ENCODE measurements at places on chromosomes 16 and 17.

DNA sequence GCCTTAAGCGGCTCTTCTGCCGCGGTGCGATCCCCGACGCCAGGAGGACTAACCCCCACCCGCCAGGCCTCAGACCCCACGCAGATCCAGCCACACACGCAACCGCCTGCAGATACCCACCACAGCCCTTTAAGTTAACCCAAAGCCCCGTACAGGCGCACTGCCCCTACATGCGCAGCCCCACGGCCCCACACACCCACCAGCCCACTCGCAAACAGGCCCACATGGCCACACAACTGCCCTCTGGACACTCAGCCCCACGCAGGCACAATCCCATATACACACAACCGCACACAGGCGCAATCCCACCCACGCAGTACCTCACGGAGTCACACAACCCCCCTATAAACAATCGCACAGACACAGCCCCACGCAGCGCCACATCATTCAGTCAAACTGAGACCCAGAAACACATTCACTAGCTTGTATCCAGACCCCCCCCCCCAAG, 41.7 kb downstream of the RAI1 start:
- no peak for DNase-seq

GRCh38 chr17:55673743-55674506, 48.7 kb downstream of the TMEM100 start:
- no peak for DNase-seq

GRCh38 chr17:28878981-28879380, 18.6 kb downstream of the FLOT2 start:
- no peak for DNase-seq

DNA sequence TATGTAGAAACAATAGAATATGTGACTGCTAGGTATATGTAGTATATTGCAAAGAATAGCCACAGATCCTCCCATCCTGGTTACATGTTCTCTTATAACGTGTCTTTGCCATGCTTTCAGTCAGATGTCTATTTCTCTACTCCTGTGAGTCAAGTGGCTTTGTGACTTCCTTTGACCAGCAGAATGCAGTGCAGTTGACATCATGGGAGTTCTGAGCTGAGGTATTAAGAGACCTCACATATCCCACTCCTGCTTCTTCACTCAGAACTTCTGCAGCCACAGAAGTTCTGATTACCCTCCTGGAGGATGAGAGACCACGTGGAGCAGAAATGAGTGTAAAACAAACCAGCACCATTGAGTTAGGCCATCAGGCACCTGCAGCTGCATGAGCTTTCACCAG, 222.5 kb downstream of the PRKCA start:
- no peak for DNase-seq

DNA sequence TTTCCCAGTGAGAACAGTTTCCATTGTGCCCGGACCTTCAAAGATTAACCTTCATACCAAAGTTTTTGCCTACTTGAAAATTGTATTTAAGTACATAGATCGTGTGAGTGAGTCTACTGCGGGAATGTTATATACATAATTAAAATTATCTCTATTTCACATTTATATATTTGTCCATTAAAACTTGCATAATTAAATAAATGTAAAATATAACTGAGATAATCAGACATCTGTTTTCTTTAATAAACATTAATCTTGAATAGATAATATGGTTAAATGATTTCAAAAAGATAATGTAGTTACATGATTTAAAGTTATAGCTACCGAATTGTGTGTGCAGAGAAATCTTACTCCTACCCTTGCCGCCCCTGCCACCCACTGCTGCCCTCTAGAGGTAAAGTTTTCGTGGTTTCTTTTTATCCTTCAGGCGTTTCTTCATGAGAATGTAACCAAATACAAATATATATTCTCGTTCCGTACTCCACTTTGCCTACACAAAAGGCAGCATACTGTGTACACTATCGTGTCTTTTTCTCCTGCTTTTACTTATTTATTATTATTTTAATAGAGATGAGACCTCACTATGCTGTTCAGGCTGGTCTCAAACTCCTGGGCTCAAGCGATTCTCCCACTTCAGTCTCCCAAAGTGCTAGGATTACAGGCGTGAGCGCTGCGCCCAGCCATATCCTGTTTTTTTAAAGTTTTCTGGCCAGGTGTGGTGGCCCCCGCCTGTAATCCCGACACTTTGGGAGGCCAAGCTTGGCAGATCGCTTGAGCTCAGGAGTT, 35.6 kb downstream of the RPA1 start:
- no peak for DNase-seq

DNA sequence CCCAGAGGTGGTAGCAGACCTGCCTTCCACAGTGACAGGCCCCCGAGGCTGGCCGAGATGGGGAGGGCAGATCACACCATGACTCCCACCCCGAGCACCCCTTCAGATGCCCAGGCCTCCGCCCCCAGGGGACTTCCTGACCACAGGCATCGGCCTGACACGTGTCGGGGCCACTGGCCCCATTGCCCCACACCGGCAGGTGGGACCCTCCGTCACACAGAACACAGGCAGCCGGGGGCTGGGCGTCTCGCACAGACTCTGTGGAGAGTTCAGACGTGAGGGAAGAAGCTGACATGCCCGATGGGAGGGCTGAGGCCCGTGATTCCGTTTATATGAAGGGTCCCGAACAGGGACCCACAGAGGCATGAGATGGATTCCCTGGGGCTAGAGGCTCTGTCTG, 51.3 kb upstream of the GNG13 start:
- no peak for DNase-seq

Data from stimulated activated CD4-positive, alpha-beta T cell treated with anti-CD3 and anti-CD28 coated beads, Interleukin-15, amount 100 ng/mL, for 1 hour (primary cell).